ENCODE measurements at places on chromosomes 16 and 17. TPM values are rescaled to one million over a fixed set of nuclear protein-coding genes. Genes with fewer than 3 reads are reported as not detected.

HIC1 gene
- 38.2 TPM for total RNA-seq

PMFBP1 gene
- not detected for total RNA-seq

SSH2 gene
- total RNA-seq = 14.3 TPM

PABPN1L gene
- not detected for total RNA-seq

ASPHD1 gene
- 12.8 TPM for total RNA-seq

PPM1E gene
- total RNA-seq = 0.07 TPM

B4GALNT2 gene
- total RNA-seq = 2.8 TPM

MLLT6 gene
- total RNA-seq = 30.4 TPM

TMIGD1 gene
- not detected for total RNA-seq

UBE2O gene
- total RNA-seq = 28.6 TPM

MYH2 gene
- not detected for total RNA-seq

PROCA1 gene
- 0.85 TPM for total RNA-seq

ITGAD gene
- total RNA-seq = not detected

CACNA1H gene
- total RNA-seq = 12.6 TPM

TBC1D3K gene
- 0.07 TPM for total RNA-seq

PKMYT1 gene
- 2.0 TPM for total RNA-seq

NOS2 gene
- under 0.01 TPM for total RNA-seq

KIF19 gene
- not detected for total RNA-seq

EVPL gene
- 0.10 TPM for total RNA-seq

CNGB1 gene
- total RNA-seq = not detected

SLC5A10 gene
- total RNA-seq = not detected

DHRS7C gene
- not detected for total RNA-seq

KRT25 gene
- not detected for total RNA-seq
